ENCODE measurements at places on chromosomes 12 and 14.

GRCh38 chr12:94770791-94771190 lies 120.4 kb upstream of the TMCC3 start:
- no peak for DNase-seq

DNA sequence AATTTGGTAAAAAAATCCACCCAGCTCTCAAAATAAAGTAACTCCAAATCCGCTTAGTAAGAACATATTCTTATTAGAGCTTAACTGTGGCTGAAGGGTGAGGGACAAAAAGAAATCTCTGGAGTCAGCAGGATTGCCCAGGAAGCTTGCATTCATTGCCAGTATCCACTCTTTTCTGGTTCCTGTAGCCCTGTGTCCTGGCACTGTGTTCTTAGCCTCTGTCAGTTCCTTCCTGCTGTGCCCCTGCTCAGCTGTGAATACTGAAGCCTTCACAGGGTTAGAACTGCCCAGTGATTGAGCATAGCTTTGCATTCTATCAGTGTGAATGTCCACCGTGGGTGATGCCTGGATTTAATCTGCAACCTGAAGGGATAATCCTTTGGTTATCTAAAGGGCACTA lies 266.9 kb upstream of the PELI2 start:
- DNase-seq: no peak

- DNase-seq: no peak
These were observed 129.9 kb downstream of the NPAS3 start for GRCh38 chr14:33068626-33069025.

GRCh38 chr12:104455578-104456416 lies 951 bp upstream of the CHST11 start:
- DNase-seq: peak; percentile 76

DNA sequence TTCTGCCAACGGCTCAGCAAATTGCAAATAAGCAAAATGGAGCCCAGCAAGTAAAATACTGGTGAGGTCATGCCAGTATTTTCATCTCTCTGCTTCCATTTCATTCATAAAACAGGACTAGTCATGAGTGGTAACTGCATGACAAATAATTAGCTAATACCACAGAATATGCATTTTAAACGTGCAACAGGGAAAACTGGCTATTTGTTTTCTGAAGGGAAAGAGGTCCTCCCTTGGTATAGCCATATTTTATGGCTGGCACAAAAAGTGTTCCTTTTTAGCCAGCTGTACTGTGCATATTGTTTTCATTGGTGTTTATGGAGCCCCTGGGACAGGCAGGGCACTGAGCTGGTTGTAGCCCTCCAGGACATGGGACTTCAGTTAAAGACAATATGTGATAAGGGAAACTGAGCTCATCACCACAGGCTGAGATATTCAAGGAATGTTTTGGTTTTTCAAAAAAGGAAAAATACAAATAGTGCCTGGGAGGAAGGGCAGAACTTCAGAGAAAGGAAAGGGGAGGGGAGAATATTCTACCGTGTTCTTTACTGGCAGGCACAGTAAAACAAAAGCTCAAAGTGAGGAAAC lies 26.1 kb upstream of the FOXN3 start:
- DNase-seq: no peak

GRCh38 chr14:65079768-65080167 lies 22.5 kb downstream of the MAX start:
- no peak for DNase-seq

GRCh38 chr14:53113989-53114388 lies 39.1 kb downstream of the DDHD1 start:
- peak; percentile 18 for DNase-seq

- no peak for DNase-seq
These were observed 1.4 kb upstream of the KCNK10 start for GRCh38 chr14:88324491-88324890.

DNA sequence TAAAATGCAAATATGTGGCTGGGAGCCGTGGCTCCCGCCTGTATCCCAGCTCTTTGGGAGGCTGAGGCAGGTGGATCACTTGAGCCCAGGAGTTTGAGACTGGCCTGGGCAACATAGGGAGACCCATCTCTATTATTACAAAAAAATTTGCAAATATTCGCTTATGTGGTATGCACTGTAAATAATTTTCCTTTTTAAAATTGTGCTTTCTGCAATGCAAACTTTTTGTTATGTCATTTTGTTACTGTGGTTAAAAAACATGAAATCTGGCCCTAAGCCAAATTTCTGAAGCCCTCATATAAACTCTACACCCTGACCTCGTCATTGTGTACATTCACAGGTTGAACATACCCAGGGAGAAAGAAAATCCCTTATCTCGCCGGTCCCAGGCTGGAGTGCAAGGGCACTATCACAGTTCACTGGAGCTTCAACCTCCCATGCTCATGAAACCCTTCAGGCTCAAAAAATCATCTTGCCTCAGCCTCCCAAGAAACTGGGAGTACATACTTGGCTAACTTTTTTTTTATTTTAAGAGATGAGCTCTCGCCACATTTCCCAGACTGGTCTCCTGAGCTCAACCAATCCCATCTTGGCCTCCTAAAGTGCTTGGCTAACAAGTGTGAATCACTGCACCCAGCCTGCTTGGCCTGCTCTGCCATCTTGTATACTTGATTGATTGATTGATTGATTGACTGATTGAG lies 24.7 kb downstream of the TRAPPC6B start:
- no peak for DNase-seq

DNA sequence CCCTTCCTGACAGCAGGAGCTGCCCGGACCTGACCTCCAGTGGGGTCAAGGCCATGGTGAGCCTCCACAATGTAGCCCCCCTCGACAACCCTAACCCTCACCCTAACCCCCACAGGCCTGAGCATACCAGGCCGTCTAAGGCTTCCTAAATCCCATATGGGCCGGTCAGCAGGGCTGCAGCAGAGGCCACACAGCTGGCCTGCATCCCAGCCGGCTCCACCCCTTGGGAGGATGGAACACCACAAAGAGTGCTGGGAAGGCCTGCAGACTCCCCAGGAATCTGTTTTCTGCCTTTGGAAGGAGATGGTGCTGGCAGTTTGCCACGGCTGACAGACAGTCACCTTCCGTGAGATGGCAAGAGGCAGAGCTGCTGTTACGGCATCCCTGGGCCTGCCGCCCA lies 2.8 kb downstream of the TMEM179 start:
- no peak for DNase-seq

GRCh38 chr12:123829561-123829960 lies 67.5 kb downstream of the DNAH10 start:
- DNase-seq: no peak

DNA sequence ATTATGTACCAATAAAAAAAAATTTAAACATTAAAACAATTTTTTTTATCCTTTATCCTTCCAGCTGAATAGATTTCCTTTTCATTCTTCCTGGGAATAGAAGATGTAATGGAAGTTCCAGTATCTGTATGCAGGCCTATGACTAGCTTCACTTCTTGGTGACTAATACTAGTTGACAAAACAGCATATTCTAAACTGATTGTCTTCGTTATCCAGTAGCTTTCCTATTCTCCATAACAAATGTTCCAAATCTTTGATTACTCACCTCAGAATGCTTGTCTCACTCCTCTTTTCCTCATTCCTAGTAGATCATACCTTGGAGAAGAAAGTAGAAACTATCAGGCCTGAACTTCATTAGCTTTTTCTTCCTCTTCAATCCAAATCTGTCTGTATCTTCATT lies 70.7 kb downstream of the PLEKHA5 start:
- DNase-seq: no peak

DNA sequence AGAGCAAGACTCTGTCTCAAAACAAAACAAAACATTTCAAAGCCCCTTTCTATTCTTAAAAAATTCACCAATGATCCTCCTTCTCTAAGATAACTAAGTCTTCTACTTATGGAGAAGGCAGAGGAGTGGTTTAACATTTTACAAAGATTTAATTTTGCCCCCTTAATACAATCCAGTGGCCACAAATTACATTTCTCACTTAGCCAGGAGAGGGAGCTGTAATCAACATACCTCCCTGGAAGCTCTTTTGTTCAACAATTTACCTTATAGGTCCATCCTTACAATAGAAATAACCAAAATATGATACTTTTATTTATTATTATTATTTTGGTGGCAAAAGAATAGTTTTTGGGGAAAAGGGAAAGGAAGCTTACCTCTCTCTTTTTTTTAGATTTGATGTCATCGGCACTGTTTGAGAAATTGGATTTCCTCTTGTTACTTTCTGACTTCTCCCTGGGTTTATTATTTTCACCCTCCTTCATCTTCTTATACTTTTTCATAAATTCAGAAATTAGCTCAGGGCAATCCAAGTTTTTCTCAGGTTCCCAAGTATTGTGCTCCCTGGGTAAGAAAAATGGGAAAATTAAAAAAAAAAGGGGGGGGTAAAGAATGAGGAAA lies 28.1 kb downstream of the CBX5 start:
- peak; percentile 55 for DNase-seq

GRCh38 chr12:125324861-125325490 lies 259.7 kb downstream of the AACS start:
- no peak for DNase-seq

DNA sequence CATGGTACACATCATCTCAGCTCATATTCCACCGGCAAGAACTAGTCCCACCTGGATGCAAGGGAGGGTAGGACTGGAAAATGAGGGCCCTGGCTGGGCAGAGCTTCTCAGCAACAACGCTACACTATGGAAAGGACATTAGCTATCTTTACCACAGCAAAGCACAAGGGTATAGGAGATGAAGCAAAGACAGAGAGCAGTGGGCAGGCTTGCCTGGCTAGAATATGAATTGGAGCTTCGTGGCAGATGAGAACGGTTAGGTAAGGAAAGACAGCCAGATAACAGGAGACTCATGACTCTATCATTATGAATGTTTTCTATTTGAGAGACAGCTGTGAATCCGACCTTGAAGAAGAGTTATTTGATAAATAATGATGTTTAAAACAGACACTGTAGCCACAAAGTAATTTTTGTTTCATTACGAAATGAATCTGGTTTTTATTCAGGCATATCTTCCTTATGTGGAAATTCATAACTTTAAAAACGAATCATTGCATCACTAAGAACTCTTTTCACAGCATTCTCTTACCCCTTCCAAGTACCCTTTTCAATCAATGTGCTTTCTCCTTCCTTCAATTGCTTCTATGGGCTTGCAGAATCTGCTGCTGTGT lies 59.1 kb upstream of the PCED1B start:
- no peak for DNase-seq

DNA sequence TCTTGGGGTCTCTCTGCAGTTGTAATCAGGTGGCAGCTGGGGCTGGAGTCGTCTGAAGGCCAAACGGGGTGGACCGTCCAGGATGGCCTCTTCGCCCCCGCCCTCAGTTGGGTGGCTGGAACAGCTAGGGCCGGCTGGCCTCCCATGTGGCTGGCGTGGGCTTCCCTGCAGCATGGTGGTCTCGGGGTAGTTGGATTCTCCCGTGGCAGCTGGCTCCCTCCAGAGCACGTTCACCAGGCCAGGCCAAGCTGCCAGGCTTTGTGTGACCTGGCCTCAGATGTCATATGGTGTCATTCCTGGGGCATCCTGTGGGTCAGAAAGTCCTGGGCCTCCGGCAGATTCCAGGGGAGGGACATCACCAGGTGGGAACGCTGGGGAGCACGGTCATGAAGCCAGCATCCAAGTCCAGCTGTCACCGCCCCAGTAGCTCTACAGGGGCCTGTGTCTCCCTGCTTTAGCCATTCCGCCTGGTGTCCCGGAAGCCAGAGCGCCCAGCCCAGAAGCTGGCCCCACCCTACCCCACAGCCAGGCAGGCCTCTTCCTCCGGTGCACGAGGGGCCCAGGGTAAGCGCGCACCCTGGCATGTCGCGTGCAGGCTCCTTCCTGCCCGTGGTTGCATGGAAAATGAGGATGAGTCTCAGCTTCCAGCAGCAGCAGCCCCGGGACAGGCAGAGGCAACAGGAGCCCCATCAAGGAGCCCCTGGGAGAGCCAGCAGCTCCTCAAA lies 1.3 kb upstream of the NUDT14 start:
- no peak for DNase-seq

GRCh38 chr12:89648211-89648930 lies 60.3 kb downstream of the ATP2B1 start:
- no peak for DNase-seq

GRCh38 chr12:85260896-85261295 lies 19.1 kb upstream of the ALX1 start:
- no peak for DNase-seq

DNA sequence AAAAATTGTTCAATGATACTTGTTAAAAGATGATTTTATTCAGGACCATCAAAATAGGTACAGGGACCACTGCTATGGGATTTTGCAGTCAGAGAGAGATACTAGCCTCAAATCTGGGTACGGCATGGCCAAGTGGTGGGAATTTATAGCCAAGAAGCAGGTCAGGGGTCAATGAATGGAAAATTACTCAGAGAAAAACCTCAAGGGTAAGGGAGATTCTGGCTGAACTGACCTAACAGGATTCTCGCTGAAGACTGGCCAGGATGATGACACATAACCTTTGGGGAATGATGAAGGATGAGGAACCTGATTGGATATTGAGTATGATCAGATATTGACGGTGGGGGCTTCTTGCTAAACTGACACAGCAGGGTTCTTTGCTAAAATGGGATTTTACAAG lies 32.7 kb downstream of the DEPDC4 start:
- no peak for DNase-seq

GRCh38 chr12:68121143-68121542 lies 38.4 kb downstream of the IFNG start:
- no peak for DNase-seq

GRCh38 chr14:98682033-98682432 lies 590.0 kb downstream of the BCL11B start:
- no peak for DNase-seq

GRCh38 chr12:103561174-103561573 lies 25.9 kb upstream of the STAB2 start:
- no peak for DNase-seq

DNA sequence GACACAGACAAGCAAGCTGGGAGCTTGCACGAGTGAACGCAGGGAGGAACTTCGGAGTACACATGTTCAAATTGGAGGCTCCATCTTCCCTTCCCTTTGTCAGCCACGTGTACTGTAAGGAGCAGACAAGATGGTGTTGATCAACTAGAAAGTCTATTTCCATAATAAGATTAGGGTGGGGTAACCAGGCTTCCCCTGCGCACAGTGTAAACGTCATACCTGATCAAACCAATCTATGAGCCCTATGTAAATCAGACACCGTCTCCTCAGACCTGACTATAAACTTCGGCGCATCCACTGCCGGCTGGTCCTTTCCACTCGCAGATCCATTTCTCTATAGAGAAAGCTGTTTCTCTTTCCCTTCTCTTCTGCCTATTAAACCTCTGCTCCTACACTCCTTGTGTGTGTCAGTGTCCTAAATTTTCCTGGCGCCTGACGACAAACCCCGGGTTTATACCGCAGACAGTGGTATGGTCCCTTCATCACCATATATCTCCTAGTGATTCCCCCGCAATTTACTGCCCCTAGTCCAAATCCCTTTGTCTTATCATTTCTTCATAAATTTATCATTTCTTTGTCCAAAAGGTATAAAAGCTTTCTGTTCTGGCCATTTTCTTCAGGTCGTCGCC lies 7.5 kb upstream of the ETFBKMT start:
- DNase-seq: no peak

- DNase-seq: no peak
These were observed 183.0 kb downstream of the ERC1 start for GRCh38 chr12:1173781-1174617.
